ENCODE measurements at places on chromosomes 4 and X.

DNA sequence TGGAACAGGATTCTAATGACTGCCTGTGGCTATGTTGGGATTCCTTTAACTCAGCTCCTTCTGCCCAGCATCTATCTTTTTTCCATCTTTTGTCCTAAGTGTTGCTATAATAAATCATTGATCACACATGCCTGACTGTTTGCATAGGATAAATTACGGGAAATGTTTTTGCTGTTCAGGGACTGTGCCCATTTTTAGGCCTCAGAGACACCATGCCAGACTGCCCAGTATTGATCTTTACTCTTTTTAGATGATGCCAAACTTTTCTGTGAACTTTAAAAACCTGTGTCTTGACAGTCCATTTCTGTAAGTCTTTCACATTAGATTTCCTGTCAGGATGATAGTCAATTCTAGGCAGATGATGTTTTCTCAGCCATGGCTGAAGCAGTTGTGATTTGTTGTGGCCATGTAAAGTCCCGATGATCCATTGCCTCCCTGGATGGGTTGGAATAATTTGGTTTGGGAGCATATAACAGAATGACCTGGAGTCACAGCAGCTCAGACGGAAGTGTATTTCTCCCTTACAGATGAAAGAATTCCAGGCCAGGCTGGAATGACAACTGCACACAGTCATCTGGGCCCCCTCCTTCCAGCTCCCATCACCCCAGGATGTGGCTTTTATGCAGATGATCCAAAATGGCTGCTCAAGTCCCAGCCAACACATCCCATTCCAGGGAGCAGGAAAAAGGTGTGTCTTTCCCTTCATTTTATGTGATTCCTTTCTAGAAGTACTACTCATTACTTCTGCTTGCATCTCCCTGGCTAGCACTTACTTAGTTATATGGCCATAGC is 3.4 kb downstream of the HTT-AS start:
- no peak for DNase-seq

DNA sequence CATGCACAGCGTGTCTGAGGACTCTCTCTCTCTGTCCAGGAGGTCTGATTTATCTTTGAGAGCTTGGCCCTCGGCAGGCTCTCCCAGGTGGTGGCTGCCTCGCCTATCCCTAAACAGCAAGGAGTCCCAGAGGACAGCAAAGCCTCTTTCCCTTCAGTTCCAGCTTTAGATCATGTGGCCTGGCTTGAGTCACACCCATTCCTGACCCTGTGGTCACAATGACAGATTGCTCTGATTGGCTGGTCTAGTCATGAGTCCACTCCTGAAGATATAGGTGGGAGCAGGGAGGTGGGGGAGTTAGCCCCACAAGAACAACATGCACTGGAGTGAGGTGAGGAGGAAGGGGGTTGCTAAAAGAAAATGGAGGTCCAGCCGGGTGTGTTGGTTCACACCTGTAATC is 12.1 kb upstream of the PORCN start:
- no peak for DNase-seq

GRCh38 chrX:15416133-15416993 is 32.1 kb upstream of the VEGFD start:
- no peak for DNase-seq

- DNase-seq: no peak
Observed at GRCh38 chr4:73856518-73856917, 3.4 kb downstream of the PF4V1 start.

GRCh38 chr4:129344058-129344457 is 248.1 kb downstream of the C4orf33 start:
- no peak for DNase-seq

- no peak for DNase-seq
Observed at GRCh38 chrX:104486691-104487090, 79.3 kb upstream of the IL1RAPL2 start.

- peak; percentile 24 for DNase-seq
Observed at GRCh38 chr4:7335344-7336066, 99.2 kb downstream of the PSAPL1 start.

- no peak for DNase-seq
Observed at GRCh38 chr4:71293705-71294104, 45.1 kb upstream of the SLC4A4 start.

GRCh38 chr4:181946902-181947301 is 296.3 kb upstream of the TENM3 start:
- no peak for DNase-seq

DNA sequence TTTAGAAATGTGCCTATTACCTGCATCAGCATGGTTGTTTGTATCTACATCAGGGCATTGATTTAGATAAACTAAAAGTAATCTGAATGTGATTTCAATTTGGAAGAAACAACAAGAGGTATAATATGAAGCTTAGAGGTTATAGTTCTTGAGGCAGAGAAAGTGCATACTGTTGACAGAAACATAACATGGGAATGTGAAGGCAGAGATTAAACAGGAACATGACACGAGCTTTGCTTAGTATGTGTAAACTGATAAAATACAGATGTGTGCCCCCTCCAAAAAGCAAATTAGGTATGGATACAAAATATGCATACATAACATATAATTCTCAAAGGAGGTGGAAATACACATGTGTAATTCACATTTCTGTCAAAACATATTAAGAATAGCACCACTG is 1180.2 kb upstream of the ADGRL3 start:
- DNase-seq: no peak

GRCh38 chr4:151407466-151408379 is 1.3 kb upstream of the FHIP1A start:
- peak; percentile 1 for DNase-seq

- DNase-seq: no peak
Observed at GRCh38 chr4:107693132-107693531, 26.9 kb downstream of the PAPSS1 start.

GRCh38 chr4:48831532-48832030 is 693 bp downstream of the OCIAD1 start:
- DNase-seq: no peak

GRCh38 chr4:118683513-118683912 is 1.7 kb upstream of the METTL14 start:
- DNase-seq: no peak

DNA sequence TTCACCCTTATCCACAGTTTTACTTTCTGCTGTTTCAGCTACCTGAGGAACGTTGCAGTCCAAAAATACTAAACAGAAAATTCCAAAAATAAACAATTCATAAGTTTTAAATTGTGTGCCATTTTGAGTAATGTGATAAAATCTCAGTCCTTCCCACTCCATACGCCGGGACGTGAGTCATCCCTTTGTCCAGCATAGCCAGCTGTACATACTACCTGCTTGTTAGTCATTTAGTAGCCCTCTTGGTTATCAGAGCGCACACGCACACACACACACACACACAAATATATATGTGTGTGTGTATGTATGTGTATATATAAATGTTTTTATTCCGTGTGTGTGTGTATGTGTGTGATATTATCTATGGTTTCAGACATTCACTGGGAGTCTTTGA is 4.8 kb upstream of the CCSER1 start:
- DNase-seq: no peak

DNA sequence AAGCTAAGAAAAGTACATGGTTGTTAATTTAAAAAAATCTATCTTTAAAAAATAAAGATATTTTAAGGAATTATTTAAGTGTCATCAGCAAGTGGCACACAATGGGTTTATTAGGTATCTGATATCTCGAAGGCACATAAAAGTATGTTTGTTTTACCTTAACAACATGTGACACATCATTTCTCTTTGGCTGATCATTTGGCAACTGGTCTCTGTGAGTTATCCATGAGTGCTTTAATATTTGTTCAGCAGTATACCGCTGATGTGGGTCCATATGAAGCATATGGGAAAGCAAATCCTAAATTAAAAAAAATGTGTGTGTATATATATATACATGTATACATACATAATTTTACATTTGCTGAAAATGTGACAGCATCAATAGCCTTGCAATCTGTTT is 123.2 kb downstream of the RPS6KA6 start:
- DNase-seq: no peak

- DNase-seq: peak; percentile 54
Observed at GRCh38 chr4:186587416-186588018, 32.1 kb upstream of the MTNR1A start.

GRCh38 chrX:37378404-37378803 is 29.2 kb downstream of the PRRG1 start:
- DNase-seq: no peak

- DNase-seq: no peak
Observed at GRCh38 chrX:33178690-33179089, 32.7 kb downstream of the DMD start.

DNA sequence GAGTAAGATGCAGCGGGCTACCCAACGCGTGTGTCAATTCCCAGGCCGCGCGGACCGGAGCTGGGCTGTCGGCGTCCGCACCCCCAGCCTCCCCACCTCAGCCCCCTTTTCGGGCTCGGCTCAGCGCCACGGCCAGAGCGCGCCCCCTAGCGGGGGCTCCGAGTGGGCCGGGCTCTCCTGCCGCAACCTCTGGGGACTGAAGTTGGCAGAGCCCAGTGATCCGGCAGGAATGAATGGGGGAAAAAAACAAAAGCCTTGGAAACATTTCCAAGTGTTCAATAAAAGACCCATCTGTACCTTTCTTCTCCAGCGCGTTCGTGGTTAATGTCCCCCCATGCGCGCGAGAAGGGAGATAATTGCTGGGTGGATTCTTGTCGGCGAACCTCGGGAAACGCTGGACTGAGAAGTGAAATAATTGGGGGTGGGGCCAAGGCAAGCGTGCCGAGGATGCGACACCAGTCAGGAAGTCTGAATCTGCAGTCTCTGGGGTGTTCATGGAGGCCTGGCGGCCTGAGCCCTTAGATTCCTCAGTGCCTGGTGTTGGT is 5.2 kb upstream of the ARX start:
- peak; percentile 8 for DNase-seq

GRCh38 chr4:183765251-183765911 is 106.3 kb downstream of the TRAPPC11 start:
- no peak for DNase-seq

DNA sequence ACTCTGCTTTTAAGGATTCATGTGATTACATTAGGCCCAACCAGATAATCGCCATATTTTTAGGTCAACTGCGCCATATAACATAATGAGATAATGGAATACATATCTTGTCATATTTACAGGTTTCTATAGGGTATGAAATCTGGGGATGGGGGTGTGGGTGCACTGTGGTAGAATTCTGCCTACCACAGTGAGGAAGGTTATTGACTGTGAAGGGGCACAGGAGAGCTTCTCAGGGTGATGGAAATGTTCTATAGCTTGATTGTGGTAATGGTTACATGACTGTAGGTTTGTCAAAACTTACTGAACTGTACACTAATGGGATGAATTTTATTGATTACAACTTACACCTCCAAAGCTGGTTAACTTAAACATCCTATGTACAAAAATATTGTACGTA is 15.9 kb downstream of the USP53 start:
- DNase-seq: no peak

- DNase-seq: peak; percentile 31
Observed at GRCh38 chrX:8783097-8783713, 18.0 kb downstream of the FAM9A start.

DNA sequence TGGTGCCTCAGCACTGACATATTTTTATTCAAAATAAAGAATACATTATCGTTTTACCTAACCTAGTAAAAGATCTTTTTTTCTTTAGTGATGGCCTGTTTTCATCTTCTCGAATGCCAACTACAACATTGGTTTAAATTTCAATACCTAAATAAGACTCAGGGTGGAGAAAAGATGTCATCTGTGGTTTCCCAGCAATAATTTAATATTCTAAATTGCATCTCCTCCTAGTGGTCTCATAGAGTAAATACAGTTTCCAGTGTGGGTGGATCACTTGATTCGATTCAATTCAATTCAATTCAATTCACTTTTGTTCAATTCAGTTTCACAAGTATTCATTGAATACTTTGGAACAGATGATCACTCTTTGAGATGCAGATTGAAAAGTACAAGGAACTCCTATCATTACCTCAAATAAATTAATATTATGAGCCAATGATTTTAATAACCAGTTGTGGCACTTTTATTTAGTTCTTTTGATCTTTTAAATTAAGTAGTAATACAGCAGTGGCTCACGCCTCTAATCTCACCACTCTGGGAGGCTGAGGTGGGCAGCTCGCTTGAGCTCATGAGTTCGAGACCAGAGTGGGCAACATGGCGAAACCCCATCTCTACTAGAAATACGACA is 427.2 kb downstream of the FAT4 start:
- DNase-seq: no peak

GRCh38 chr4:184648313-184649025 is 778 bp downstream of the CASP3 start:
- peak; percentile 32 for DNase-seq

Data from activated CD4-positive, alpha-beta T cell treated with anti-CD3 and anti-CD28 coated beads, Interleukin-2, amount 50 U/mL, for 1 hour (primary cell).